ENCODE measurements at places on chromosomes 7 and 10.

DNA sequence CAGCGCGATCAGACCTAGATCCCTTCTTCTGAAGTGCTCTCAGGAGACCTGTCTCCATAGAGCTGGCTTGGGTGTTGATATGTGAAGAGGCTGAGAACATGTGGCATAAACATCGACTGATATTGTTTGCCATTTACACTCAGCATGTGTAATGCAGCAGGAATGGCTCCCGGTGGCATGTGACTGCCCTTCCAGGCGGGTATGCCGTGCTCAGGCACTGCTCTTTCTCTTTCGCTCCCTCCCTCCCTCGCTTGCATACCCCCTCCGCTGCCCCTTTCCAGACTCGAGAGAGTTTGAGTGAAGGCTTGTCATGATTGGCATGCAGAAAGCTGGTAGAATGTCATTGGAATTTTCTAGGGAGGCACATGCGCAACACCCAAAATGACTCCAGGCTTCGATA, 107.3 kb upstream of the PDCD4 start:
- DNase-seq, result no peak

DNA sequence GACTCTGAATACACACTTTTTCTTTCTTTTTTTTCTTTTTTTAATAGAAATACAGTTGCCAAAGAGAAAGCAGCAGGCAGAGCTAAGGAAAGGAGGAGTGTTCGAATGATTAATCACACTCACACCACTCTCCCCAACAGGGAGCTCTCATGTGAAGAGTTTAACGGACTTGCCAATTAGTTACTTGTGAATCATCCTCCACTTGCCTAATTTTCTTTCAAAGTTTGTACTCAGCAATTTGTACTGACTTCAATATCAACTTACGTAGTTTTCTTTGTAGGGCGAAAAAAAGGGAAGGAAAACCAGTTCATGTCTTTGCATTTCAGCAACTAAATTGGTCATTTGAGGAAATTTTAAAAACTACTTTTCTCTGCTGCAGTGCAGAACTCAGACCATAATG, 109.2 kb downstream of the PIP4K2A start:
- DNase-seq, result no peak

- no peak for DNase-seq
Observed at GRCh38 chr10:19620811-19621210, 195.4 kb upstream of the PLXDC2 start.

DNA sequence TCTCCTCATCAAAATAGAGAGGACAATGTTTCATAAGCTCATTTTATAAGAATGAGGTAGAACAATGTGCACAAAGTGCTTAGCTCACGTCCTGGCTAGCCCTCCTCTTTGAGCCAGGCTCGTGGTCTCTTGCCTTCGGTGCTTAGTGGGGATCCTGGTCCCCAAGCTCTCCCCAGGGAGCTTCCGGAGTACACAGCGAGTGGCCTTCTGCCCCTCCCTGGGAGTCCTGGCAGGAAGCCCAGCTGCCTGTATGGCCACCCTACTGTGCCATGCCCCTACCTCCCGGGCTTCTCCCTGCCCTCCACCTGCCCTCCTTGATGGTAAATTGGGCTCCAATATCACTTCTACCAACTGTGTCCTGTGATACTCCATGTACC, 868 bp downstream of the MYO1G start:
- DNase-seq, result no peak

GRCh38 chr10:22244001-22244400, 26.2 kb upstream of the EBLN1 start:
- no peak for DNase-seq

DNA sequence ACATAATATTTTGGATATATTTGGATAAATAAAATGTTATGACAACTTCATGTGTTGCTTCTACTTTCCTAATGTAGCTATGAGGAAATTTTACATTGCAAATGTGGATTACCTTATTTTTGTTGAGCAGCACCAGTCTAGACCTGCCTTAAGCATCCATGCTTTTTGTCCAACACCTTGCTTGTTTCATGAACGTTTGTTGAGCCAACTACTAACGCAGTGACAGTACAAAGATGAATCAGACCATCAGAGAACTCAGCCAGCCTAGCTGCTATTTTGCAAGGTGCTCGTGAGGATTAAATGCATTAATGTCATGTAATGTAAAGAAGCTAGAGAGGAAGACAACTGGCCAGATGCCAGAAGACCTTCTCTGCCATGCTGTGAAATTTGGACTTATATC, 1.1 kb upstream of the ZC3HAV1L start:
- DNase-seq, result no peak

DNA sequence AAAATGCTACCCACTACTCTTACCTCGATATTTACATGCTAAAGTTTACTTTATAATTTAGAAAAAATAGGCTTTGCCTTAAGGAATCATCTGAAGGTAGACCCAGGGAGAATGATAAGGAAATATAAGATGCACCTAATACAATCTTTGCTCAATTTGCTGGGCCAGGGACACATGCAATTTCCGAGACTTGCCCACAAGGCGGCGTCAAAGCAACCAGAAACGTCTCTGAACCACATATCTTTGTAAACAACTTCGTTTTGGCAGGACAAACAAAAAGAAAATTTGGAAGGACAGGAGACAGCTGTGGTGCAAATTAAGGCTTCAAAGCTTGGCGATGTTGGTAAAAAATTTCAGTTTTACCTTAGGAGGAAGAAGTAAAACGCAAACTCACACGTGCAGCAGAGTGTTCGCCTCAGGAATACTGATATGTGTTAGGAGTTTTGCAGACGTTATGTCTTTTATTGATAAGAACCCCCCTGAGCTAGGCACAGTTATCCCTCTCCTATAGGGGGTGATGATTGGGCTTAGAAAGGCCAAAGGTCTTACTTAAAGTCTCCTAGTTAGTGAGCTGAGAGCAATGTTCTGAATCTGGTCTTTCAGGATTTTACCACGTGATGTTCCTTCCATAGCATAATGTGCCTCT, 134.3 kb downstream of the PRKCQ start:
- DNase-seq, result no peak

DNA sequence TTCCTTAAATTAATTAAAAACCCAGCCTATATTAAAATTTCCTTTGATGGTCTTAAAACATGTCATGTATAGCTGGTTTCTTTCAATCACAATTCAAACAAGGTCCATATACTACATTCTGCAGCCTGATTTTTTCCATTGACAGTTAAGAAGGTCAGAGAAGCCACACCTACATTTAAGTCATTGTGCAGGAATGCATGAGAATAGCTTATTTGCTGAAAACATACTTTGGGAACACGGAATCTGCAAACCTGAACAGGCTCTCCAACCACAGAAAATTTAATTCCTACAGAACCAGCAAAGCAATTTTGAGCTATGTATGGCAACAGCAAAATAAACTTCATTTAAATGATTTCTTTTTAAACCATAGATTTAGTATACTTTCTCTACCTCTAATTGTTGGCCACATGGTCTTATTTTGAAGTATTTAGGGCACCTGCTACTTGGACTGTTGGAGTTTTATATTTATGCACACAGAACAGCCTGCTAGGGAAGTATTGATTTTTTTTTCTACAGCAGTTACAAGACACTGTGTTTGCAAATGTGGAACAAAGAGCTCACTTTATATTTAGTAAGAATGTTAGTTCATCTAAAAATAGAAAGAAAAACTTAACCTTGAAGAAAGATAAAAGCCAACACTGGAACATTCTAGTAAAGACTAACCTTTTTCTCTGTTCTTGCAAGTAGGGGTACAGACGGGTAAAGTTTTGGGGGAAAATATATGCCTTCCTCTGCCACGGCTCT, 240.9 kb upstream of the IMMP2L start:
- DNase-seq, result no peak

- no peak for DNase-seq
Observed at GRCh38 chr7:45586542-45587520, 12.7 kb downstream of the ADCY1 start.

DNA sequence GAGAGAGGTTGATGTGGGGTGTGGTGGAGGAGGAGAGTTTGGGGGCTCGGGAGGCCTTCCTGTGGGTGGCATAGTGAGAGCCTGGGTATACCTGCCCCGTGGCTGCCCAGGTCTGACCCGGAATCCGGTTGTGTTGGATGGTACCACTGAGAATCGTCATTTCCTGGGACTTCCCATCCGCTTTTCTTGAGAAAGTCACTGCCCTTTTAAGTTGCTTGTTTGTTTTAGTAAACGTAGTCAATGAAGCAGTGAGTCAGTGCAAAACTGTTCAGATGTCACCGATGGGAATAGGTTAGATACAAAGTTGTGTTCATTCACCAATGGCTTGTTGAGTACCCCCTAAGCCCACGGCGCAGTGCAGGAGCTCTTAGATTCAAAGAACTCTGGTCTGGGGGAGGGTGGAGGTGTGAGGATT, 285.8 kb downstream of the CAMK1D start:
- DNase-seq, result no peak

DNA sequence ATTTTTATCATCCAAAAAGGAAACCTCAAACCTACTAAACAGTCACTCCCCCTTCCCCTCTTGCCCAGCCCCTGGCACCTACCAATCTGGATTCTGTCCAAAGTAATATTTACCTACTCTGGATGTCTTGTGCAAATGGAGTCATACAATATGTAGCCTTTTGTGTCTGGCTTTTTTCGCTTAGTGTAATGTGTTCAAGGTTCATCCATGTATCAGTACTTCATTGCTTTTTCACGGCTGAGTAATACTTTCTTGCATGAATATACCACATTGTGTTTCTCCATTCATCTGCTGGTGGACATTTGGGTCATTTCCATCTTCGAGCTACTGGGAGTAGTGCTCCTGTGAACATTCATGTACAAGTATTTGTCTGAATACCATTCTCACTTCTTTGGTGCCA, 113.6 kb downstream of the EEPD1 start:
- no peak for DNase-seq

DNA sequence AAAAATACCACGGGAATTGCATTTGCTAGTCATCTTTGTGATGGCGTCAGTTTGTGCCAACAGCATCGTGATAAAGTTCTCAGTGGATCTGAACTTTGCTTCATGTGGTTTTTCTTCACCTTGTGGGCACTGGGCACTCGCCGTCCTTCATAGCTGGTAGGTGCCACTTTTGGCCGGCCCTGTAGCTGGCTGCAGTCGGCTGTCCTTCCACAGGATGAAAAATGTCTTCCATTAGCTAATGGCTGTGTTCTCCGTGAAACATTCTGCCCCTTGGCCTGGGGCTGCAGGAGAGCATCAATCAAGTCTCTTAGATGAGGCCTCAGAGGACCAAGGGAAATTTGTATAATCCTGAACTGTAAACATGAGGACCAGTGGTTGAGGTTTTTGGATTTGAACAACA, 145.3 kb downstream of the DYNC1I1 start:
- DNase-seq, result no peak

DNA sequence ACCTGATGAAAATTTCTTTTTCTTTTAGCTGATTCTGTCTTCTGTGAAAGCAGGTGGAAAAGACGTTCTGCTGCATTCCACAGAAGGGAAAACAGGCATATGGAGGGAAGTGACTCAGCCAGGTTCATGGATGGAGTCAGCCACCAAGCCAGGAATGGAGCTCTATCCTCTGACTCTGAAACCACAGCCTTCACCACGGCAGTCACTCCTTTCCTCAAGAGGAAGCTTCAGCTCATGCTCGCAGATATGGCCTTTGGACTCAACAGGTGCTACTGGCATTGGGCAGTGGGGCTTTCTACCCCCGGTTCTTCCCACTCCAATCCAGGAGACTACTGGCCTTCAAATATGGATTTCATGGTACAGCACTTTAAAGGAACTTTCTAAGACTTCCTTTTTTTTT, 11.5 kb upstream of the PLAU start:
- no peak for DNase-seq

DNA sequence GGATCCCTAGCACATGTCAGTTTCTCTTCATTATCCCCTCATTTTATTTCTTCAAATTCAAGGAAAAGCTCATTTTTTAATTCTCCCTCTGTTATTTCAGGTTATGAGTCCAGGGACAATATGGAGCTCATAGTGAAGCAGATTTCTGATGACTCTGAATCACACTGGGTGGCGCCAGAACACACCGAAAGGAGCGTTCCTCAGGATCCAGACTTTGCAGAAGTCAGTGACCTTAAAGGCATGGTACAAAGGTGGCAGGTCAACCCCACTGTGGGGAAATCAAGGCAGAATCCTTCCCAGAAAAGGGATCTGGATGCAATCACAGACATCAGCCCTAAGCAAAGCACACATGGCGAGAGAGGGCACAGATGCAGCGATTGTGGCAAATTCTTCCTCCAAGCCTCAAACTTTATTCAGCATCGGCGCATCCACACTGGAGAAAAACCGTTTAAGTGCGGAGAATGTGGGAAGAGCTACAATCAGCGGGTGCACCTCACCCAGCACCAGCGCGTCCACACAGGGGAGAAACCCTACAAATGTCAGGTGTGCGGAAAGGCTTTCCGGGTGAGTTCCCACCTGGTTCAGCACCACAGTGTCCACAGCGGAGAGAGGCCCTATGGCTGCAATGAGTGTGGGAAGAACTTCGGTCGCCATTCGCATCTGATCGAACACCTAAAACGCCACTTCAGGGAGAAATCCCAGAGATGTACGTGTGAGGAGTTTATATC, 21.4 kb downstream of the ZKSCAN5 start:
- DNase-seq, result no peak

DNA sequence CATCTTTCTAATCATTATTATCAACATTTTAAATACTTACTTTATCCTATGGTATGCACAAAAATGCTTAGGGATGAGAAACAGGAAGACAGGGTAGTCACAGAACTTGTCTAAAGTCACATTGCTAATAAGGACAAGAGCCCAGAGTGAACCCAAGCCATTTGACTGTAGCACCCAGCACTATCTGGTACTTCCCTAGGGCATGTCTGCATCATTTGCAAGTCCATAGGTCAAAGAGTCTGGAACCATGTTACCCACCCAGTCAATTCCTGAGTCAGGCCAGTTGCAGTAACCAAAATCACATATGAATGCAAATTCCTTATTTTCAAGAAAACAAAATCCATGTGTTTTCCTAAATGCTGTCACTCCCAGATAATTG, 19.1 kb downstream of the ASAH2 start:
- DNase-seq, result no peak

- no peak for DNase-seq
Observed at GRCh38 chr7:33050535-33051318, 11.8 kb downstream of the NT5C3A start.

DNA sequence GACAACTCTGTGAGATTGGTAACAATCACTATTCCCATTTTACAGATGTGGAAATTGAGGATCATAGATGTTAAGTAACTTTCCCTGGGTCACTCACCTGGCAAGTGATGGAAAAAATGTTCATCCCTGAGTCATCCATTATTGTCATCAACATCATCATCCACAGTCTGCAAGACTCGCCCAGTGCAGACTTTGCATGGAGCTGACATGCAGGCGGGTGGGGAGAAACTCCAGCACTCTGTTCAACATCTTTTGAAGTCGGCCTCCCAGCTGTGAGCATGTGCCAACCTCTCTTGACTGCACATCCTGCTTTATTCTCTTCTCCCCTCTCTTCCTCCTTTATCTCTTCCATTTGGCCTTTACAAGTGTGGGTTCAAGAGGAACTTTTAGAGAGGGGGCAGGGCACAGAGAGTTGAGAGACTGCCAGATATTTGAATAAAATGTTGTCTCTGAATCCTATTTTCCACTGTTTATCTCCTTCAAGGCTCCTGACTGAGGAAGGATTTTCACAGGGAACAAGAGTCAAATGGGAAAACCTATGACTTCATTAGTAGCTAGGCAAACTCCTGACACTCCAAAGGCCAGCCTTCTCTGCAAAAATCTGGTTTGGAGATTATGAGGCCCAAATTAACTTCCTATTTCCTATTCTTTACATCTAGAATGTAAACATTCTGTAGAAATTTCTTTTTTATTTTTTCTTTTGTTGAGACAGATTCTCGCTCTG, 283.7 kb upstream of the PODXL start:
- DNase-seq, result no peak

GRCh38 chr10:131760416-131761166, 140.2 kb upstream of the PPP2R2D start:
- no peak for DNase-seq

All from NCI-H187 treated with DMSO at 0.1 percent for 48 hours (cell line).